ENCODE measurements at places on chromosomes 7 and 10.

DNA sequence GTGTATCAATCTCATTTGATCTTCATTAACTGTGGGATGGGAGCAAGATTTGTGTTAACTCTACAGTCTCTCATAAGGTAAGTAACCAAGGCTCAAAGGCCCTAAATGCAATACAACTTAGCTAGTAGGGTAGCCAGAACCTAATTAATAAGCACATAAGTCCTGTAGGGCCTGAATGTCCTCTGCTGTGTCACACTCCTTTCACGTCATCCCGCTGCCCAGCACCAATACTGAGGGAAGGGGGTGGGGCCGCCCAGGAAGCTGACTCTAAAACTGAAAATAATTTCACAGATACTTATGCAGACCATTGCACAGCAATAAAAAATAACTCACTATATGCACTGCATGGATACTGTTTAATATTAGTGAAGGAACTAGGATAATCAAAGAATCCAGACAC, 13.7 kb downstream of the CCDC6 start:
- peak; percentile 54 for DNase-seq

GRCh38 chr10:49429458-49429857, 33.6 kb upstream of the DRGX start:
- DNase-seq = no peak

DNA sequence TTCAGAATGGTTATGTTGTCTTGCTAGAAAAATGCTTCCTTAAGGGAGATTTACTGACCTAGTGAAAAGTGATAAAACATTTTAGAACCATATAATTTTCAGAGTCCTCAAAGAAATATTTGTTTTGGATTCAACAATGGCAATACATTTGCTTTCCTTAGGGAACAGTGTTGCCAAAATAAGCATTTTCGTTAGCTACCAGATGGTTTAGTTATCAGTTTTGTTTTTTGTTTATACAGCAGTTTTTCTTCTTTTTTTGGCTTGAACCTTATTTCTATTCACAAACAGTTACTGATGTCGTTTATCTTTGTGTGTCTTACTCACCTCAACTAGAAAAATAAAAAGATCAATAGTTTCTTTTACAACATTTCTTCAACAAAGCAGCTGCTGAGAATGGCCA, 48.6 kb downstream of the EXOC4 start:
- DNase-seq = no peak

DNA sequence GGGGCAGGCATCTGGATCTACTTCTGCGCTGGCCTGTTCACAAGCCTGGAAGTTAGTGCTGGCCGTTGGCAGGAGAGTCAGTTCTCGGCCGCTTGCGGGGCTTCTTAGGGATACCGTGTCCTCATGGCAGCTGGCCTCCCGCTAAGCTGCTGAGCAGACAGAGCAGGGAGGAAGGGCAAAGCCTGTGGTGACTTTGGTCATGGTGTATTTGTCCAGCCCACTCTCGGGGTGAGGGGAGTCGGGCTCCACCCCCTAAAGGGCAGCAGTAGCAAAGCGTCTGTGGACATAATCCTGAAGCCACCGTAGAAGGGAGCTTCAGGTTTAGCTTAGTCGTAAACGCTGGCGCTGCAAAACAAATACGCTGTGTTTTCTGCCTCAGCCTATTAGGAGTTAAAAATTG, 12.2 kb downstream of the UBE3C start:
- no peak for DNase-seq

DNA sequence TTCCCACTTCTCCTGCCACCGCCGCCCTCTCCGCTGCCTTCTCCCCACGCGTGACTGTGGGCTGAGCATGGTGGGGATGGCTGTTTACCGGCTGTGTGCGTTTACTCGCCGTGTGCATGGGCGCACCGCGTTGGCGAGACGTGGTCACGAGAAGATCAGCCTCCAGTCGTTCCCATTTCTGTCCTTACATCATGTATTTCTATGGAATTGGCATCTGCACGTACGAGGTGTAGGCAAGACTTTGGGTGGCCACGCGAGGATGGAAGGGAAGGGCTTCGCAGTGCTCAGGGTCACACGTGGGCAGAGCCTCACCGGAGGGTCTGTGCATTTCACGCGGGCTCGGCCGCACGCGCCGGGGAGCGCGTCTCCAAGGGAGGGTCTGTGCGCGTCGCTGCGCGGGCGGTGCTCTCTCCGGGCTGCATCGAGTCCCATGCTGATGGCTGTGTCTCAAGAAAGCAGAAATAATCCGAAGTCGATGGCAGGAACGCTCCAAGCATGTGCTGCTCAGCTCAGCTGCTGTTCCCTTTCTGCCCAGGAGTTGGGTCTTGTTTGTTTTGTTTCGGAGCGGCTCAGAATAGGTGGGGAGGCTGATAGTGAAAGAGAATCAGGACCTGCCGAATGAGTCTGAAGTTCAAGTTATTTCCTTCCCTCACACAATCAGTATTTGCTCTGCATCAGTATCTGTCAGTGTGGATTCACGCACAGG, 973 bp downstream of the CAMK1D start:
- DNase-seq = peak; percentile 85

DNA sequence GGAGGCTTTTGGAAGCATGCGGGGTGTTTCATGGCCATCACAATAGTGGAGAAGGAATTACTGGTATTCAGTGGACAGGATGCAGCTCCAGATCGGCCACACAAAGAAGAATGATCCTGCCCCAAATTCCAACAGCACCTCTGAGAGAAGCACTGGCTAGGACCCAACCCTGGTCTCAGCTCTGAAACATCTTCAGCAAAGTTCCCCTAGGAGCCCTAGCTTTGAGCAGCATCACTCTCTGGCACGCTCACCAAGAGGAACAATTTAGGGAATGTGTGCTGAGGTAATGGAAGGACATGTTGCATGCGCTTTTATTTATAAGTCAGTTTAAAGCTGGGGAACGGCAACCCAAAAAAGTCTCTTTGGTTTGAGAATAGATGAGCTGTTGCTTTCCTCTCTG, 5.5 kb upstream of the OPN1SW start:
- no peak for DNase-seq

DNA sequence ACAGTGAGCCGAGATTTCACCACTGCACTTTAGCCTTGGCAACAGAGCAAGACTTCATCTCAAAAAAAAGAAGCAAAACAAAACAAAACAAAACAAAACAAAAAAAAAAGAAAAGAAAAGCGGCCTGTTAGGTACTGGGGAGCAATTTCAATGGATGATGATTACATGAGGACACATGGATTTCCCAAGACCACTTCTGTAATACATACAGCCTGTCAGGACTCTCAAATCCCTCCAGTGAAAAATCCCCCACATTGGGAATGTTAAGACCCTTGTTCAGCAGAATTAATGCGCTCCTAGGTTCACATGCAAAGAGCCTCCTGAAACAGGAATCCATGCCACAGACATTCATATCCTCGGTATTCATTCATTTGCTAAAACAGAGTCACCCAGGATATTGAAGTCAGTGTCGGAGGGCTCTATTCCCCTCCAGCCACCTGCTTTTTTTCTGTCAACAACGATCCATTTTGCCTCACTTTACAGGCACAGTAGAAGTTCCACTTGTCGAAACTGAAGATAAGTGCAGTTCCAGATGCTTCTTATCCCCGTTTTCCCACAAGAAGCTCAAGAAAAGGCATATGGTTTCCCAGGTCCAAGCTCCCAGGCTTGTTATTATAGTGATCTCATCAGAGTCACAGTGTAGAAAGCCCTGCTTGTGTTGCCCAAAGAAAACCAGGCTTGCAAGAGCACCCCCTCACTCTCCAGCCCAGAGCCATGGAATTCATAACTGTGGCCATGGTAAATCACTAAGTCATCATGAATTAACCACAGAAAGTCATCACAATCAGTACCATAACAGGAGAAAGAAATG, 20.2 kb downstream of the SLC16A12 start:
- DNase-seq = no peak

DNA sequence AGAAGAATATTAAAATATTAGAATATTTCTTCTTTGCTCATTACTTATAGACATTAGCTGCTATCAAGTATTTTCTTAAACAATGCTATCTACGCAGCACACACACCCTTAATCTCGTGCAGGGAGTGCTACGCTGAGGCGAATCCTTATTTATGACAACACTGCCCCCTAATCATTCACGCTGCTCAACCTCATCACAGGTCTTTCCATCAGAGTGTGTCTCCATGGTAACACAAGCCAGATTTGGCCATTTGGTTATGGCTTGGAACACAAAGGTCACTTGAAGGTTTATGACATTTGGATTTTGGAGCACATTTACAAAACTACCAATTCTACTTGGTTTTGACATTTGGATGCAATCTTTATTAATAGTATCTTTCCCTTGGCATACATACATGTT, 45.4 kb upstream of the MYO3A start:
- no peak for DNase-seq

DNA sequence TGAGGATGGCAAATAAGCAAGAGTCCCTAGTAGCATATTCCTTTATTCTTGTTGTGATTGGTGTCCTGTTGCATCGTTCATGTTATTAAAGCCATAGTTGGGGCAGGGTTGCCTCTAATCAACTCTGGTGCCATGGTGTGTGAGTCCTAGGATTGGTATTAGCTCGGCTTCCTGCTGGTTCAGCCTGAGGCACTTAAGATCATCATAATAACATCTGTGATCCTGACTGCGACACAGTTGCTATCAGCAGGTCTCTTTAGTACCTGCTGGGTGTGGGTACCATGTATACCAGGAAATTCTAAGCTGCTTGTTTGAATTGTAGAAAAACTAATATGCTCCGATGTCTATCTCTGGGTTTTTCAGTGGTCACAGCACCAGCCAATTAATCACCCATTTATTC, 1.6 kb downstream of the WEE2 start:
- no peak for DNase-seq

GRCh38 chr10:29810816-29811215, 176.0 kb upstream of the SVIL start:
- DNase-seq = no peak

DNA sequence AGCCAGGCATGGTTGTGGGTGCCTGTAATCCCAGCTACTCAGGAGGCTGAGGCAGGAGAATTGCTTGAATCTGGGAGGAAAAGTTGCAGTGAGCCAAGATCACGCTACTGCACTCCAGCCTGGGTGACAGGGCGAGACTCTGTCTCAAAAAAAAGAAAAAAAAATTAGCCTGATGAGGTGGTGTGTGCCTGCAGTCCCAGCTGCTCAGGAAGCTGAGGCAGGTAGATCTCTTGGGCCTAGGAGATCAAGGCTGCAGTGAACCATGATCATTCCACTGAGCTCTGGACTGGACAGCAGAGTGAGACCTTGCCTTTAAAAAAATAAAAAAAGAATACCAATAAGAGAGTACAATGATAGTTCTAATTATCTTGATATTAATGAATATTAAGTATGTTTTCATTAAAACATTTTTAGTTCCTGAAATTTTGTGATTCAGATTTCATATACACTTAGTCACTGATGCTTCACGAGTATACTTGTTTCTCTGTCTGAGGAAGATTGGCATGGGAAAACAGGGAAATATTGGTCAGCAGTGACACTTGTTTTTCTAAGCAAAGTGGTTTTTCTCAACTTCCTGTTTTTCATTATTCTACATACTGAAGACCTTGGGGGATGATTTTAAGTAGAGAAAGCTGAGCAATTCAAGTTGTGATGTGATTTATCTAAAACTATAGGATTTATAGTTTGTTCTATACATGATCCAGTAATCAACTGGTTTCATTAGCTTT, 76.8 kb downstream of the ADK start:
- DNase-seq = peak; percentile 95

GRCh38 chr10:72275351-72276012, 1.8 kb downstream of the DDIT4 start:
- no peak for DNase-seq

DNA sequence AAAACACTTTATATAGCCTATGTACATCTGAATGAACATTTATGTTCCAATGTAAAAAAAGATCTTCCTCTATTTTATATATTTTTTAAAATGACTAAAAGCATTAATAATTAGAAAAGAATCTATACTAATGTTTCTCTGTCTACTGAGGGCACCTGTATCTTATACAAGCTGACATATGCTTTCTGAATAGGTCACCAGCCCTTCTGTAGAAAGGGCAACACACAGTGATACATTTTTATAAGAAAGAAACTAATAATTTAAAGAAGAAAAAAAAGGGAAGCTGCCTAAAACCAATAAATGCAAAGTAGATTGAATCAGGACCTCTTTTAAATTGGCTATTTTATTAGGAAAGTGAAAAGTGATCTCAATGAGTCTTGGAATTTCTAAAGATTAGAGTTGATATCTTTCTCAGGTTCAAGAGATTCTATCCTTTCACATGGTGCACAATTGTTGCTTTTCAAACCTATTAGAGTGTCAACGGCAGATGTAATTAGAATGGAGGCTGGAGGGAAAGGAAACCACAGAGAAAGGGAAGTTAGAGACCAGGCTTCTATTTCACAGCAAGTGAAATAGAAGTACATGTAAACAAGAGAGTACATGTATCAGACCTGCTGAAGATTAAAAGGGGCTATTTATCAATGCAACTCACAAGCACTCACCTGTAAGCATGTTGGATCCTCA, 6.3 kb downstream of the MTPN start:
- DNase-seq = peak; percentile 63

GRCh38 chr7:135183478-135183877, 13.0 kb upstream of the CYREN start:
- no peak for DNase-seq

Measured in suppressor macrophage (primary cell).